ENCODE measurements at places on chromosomes 12 and 14.

DNA sequence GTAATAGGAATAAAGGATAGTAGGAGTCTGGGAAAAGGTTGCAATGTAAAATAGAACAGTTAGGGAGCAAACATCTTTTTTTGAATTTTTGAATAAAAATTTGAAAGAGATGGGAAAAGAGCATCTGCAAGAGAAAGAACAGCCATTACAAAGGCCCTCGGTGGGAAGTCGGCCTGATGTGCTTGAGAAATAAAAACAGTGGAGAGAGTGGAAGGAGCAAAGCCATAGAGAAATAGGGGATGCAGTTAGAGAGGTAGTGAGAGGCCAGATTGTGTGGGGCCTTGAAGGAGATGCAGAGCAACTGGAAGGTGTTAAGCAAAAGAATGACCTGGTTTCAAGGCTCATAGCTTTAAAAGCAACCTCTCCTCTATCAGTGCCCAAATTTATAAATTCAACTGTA, 409.8 kb downstream of the RERGL start:
- no peak for DNase-seq

GRCh38 chr14:105492031-105492970, 1.3 kb downstream of the TEDC1 start:
- DNase-seq = no peak

DNA sequence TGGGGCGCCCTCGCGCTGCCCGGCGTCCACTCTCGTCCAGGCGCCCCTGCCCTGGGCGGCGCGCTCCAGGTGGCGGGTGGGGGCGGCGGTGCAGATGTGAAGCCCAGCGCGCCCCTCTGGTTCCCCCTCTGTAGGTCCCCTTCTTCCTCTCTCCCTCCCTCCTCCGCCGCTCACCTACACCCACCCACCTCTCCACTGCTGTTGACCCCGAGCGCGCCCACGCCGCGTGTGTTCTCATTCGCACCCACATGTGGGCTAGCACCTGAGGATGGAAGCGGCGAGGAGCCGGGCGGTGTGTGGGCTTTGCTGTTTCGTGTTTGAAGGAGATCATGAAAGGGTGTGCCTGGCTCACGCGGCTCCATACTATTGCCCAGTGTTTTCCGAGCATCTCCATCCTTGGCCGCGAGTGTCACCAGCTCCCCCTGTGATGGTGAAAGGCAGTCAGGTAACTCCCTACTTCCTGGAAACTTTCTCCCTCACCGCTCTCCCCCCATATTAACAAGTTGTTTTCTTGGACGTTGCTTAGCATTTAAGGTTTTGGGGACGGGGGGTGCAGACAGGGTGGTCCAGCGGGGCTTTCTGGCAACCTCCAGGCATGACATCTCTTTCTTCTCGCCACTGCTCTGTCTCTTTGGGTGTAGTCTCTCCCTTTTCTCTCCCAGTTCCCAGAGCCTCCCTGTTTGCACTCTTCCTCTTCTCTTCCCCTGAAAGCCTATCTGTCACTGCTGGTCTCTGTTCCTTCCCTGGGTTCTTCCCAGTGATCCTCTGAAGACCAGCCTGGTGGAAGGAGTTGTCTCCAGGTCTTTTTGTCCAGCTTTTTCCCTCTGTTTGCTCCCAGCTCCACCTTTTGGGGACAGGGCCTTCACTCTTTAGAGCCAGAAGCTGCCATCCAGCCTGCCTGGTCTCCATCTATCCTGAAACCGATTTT, 1.6 kb downstream of the CACNA1C start:
- DNase-seq = no peak

- no peak for DNase-seq
These were observed 9.3 kb upstream of the ESR2 start for GRCh38 chr14:64303471-64303917.

GRCh38 chr14:90418053-90418452, 21.2 kb downstream of the CALM1 start:
- DNase-seq = no peak

DNA sequence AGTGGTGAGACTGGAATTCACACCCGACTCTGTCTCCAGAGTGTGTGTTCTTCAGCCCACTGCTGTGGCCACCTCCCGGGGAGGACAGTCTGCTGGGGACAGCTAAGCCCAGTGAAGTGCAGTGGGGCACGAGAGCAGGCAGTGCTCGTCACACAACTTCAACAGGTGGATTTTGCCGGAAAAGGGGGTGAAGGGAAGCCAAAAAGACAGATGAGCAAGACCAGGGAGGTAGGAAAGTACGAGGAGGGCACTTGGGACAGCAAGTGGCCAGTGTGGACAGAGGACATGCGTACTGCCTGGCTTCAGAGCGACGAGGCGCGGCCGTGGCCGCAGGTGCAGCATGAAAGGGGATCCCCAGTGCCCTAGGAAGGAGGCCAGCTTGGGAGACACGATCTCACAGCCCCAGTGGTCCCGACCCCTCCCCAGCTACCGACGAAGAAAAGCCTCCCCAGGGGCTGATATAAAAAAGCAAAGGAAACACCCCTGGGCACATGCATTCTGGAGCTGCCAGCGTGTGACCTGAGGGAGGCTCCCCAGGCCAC, 96.1 kb downstream of the FBXL14 start:
- no peak for DNase-seq

DNA sequence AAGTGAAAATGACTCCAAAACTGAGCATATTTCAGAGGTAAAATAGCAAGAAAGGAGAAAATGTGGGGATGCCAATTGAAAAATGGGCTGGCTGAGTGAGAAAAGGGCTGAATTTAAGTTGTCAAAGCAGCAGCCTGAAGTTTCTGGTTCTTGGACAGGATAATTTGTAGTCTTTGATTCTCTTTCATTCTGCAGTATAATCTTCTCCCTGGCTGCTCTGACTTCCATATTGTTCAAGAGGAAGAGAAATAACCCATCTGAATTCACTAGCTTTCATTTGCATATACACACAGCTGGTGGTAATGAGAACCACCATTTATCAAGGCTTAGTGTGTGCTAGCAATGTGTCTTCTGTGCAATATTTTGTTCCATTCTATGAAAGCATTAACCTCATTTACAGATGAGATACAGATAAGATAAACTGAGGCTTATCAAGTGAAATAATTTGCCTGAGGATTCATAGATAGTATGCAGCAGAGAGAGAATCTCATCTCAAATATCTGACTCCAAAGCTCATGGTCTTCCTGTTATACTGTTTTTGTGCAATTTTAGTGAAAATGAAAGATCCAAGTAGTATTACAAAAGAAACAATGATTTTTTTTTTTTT, 184.2 kb downstream of the TMTC2 start:
- DNase-seq = no peak

- DNase-seq = no peak
These were observed 104.0 kb downstream of the ETNK1 start for GRCh38 chr12:22728987-22729386.
